ENCODE measurements at places on chromosomes 1 and 21.

GRCh38 chr1:85019994-85020393, 23.1 kb upstream of the MCOLN2 start:
- no peak for DNase-seq

DNA sequence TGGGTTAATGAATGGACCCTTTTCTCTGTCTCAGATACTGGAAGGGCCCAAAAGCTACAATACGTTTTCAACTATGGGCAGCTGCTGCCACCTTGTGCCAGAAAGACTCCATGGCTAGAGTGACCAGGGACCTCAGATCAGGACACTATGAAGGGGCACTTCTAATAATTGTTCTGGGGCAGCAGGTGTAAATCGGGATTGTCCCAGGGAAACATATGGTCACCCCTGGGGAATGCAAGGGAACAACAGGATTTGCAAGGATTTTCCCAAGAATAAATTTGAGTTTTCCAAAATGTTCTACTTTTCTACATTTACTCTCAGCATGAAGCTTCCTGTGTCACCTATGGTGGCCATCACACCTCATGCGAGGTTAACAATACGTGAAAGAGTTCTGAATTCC, 12.0 kb upstream of the FCAMR start:
- DNase-seq, result peak; percentile 32

DNA sequence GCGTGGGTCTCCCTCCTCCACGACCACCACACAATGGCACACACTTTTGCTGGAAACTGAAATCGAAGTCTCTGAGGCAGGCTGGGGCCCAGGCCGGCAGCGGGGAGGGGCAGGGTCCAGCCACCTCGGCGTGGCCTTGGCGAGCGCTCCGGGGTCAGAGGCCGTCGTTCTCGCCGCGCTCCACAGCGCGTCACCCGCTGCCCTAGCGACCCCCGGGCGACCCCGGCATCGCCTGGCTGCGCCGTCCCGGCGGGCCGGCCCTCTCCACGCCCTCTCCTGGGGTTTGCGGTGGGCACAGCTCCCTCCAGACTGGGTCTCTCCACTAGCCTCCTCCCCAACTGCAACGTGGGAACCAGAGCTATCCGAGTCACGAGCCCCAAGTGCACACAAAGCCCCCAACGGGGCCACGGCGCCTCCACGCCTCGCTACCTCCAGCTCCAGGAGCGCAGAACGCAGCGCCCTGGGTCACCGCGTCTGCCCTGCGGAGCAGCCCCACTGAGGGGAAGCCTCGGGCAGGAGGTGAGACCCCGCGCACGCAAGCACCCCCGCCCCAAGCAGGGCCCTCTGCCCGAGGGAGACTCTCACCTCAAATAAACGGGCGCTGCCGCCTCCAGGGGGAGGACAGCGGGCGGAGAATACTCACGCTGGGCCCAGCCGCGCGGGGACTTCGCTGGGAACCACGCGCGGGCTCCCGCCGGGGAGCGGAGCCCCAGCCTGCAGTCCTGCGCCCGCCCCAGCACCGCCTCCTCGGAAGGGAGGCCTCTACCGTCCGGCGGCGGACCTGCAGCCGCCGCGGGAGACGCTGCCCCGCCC, 134.0 kb upstream of the BARHL2 start:
- peak; percentile 52 for DNase-seq

DNA sequence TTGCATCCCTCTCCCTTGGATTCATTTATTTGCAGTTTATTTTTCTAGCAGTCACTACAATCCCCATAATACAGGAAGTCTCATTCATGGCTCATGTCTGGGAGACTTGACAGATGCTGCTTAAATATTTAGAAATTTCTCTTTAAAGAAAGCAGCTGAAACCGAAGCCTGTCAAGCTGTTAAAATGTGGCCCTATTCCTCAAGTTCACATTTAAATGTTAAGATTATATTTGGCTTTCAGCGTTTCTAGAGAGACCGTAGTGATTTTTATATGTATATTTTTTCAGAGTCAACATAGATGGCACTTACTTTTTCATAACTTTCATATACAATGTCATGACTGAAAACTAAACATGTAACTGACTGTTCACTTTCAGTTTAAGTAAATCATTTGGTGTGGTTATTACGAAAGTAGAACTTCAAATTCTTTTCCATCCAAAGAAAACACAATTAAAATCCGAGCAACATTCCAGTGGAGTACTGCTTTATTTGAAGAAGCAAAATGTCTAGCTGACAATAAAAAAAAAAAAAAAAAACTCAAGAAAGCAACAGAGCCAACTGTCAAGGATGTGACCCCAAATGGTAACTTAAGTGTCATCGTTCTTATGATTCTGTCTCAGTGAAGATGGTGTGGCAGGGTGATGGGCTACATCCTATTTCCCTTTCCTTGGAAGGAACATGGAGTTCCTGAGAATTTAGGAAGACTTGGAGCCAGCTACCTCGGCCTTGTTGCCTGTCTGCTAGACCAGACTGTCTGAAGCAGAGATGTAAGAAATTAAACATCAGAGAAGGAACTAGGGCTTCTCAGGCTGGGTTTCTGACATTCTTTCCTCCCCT, 37.8 kb downstream of the MIS18A start:
- DNase-seq, result no peak

GRCh38 chr1:242225767-242226573, 227.1 kb upstream of the MAP1LC3C start:
- no peak for DNase-seq

DNA sequence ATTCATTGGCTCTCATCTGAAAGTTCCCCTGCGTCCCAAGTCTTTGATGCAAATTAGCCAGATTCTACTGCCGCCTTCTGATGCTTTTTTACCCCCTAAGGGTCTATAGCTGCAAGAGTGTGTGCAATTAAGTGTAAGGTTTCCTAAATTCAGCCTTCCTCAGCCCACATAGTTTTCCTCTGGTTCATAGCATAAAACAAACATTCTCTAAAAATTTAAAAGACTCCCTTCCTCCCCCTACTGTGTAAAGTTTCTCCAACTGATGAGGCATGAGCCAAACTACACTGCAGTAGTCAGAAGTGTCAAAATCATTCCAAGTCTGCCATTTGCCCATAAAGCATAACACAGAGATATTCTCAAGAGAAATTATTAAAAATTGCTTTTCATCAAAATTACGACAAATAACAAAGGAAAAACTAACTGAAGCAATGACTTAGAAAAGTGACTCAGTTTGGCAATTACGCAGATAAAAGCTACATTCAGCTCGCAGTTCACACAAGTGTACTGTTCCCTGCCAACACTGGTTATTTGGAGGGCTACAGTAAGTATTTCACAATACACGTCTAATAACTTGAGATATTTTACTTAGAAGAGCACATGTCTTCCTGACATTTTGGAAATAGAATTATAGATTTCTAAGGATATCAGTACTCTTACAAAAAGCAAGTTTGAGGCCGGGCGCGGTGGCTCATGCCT, 15.4 kb downstream of the KCNH1 start:
- DNase-seq, result no peak

DNA sequence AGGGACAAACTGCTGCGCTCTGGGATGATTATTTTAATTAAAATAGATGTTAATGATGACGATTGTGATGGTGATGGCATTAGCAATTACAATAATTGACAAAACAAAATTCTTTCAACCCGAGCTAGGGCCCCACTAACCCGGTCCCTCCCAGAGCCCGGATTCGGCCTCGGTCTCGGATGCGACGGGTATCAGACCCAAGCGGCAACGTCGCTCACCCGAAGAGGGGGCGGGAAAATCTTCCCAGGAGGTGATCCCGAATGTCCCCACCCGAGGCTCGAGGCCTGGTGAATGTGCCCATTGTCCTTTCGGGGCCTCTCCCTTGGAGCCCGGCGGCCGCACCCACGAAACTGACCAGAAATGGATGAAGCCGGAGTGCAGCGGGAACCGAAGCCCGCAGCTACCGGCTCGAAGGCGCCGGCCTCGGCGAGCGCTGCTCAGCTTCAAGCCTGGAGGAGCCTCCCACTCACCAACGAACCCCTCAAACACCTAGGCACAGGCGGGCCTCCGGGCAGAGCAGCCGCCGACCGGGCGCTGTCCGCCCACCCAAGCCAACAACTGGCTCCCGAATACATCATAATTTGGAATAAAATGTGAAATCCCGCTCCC, 1.2 kb downstream of the TAL1 start:
- no peak for DNase-seq

- peak; percentile 82 for DNase-seq
Measured at GRCh38 chr1:241640149-241640866, at the start of the genes CHML and OPN3. Gene CHML (minus strand): TSS chr1:241640369. CDS start chr1:241635766, 4,603 bp downstream. Gene OPN3 (minus strand): TSS chr1:241640369. CDS start chr1:241640254, 115 bp downstream.

GRCh38 chr21:30996728-30997127, 41.5 kb downstream of the KRTAP19-8 start:
- DNase-seq, result no peak

GRCh38 chr21:26148071-26148839, 22.3 kb downstream of the APP start:
- no peak for DNase-seq

DNA sequence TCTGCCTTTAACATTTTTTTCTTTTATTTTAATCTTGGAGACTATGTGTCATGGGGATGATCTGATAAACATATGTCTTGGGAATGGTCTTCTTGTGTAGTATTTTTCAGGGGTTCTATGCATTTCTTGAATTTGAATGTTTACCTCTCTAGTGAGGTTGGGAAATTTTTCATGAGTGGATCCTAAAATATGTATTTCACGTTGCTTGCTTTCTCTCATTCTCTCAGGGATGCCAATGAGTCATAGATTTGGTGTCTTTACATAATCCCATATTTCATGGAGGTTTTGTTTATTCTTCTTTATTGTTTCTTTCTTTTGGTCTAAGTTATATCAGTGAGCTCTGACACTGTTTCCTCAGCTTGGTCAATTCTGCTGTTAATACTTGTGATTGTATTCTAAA, 1237.2 kb downstream of the PLA2G4A start:
- no peak for DNase-seq

DNA sequence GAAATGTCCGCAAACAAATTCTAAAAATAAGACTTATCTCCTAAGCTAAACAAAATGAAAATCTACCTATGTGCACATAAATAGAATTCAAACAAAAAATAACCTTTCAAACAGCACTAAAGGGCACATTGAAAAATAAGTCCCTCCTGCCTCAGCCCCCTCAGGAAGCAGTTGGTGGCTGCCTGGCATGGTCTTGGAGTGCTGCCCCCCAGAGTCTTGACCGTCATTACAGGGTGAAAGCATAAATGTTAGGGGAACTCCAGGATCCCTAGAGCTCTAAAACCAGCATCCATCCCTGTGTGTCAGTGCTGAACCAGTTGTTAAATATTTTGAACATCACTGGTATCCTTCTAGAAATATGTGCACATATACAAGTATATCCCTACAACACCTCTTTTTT, 6.5 kb upstream of the NPL start:
- DNase-seq, result no peak

GRCh38 chr1:189323091-189323490, 1154.6 kb downstream of the BRINP3 start:
- no peak for DNase-seq

DNA sequence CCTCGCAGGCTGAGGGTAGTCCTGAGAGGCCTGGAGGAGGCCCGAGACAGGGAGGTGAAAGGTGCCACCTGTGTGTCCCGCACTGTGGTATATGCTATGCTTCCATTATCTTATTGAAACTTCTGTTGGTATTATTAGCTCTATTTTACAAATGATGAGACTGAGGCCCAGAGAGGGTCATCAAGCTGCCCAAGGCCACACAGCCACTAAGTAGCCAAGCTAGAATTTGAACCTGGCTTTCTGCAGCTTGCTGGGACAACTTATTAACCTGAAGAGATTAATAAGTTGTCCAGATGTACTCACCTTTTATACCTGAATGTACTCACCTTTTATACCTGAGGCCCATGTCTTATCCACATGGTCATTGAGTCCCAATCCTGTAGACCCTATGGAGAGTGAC, 83.0 kb downstream of the EPHB2 start:
- no peak for DNase-seq

DNA sequence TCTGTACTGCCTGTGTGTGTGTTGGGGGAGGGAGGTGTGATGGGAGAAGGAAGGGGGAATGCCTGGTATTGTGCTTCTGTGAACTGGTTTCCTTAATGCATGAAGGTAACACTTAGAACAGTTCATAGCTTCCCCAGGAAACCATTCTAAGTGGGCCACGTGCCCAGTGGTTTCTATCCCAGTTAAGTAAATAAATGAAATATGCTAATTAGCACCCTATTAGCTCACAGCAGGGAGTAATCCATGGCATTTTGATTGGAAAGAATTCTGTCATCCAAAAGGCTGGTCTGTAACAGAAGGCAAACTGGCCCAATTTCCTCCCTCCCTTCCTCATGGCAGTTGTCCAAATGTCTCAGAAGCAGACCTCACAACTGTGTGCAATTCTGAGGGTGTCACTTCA, 199.3 kb downstream of the TTLL7 start:
- DNase-seq, result no peak

DNA sequence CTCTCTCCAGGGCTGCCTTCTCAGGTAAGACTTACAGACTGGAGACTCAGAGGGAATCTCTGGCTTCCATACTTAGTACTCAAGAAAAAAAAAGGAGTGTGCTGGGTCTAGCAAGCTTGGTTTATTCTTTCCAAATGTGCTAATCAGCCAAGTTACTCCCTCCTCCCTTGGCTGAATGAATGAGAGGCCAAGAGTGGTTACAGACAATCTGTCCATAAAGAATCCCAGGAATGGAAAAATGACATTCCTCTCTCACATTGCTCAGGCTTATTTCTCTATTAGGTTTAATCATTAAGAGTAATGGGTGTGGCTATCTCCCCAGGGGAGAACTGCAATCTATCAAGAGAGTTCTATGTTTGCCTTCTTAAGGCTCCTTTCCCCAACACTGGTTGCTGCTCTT, 547.3 kb upstream of the PLXNA2 start:
- no peak for DNase-seq

DNA sequence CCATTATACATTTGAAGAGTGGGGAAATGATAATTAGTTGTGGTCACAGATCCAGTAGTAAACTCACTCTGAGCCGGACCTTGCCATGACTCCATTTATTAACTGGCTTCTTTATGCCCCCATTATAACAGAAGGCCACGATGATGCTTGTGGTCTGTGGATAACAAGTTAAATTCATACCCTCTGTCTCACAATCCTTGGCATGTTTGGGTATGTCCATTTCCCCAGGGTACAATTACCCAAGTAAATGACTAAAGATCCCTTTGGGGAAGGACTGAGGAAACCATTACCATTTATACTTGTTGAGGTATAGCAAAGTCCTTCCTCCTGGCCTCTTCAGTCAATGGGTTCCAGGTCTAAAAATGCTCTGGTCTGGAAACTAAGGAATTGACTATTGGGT, 7.3 kb upstream of the USP1 start:
- DNase-seq, result no peak

DNA sequence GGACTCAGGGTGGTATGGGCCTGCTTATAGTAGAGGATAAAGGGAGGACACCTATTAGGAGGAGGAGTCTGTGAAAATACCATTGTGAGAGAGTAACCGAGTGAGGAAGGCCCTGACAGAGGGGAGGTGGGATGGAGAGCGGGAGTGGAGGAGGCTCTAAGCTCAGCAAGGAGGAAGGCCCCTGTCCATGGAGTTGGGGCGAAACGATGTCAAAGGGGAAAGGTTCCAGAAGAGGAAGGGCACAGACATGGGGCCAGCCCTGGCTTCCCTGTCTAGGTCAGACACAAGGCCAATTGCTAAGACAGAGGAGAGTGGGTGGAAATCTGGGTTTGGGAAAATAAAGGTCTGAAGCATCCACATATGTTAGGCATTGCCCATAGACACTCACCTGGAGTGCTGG, 44.2 kb downstream of the ELK4 start:
- no peak for DNase-seq

GRCh38 chr1:39317910-39318633, 113.6 kb downstream of the MACF1 start:
- DNase-seq, result no peak
